Activated CD4-positive, alpha-beta T cell treated with anti-CD3 and anti-CD28 coated beads, Interleukin-2, Interleukin-6, amounts not matched to agents 100 ng/mL and 50 ng/mL, durations not matched to agents 16 hours and 8 hours (primary cell): ENCODE measurements at places on chromosomes 4 and X.

GRCh38 chr4:89661173-89661899 is 175.6 kb downstream of the SNCA start:
- no peak for DNase-seq

GRCh38 chr4:13599159-13599558 is 28.4 kb downstream of the BOD1L1 start:
- no peak for DNase-seq

DNA sequence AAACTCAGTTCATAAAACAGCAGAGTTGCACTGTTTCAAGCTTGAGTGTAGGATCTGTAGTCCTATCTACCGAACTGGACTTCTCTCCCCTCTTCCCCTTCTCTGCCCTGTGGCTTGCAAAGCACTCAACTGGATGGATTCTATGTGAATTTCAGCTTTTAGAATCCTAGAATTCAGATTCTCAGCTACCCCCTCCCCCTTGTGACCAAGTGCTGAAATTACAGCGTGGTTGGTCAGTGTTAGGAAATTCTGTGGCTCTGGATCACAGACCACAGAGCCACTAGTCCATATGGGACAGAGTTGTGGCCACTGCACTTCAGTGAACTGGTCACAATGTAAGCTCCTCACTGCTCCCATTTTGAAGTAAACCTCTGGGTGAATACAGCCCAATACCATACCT is 64.6 kb upstream of the TRPC5 start:
- peak; percentile 2 for DNase-seq

DNA sequence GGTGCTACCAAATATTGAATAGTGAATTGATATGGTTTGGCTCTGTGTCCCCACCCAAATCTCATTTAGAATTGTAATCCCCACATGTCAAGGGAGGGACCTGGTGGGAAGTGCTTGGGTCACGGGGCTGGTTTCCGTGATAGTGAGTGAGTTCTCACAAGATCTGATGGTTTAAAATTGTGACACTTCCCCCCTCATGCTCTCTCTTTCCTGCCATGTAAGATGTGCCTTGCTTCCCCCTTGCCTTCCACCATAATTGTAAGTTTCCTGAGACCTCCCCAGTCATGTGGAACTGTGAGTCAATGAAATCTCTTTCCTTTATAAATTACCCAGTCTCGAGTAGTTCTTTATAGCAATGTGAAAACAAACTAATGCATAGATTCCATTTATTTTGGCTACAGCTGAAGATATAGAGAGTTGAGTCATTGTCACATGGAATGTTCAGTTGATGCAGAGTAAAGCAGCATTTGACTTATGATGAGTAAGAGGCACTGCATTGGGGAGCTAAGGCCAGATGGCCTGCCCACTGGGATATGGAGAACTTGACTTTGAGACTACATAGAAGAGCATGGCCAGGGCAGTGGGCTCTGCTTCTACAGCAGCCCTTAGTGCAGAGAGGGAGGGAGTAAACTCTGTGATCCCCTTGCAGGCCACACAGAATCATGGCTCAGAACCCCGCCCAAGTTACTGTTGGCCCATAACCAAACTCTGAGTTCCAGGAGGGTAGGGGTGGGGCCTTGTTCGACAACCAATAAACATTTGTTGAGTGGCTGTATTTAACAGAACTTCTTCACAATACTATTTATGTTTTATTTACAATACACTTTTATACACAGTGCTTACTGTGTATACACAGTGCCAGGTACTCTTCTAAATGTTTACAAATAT is 34.2 kb downstream of the RAI2 start:
- no peak for DNase-seq

GRCh38 chr4:184094532-184095159 is 123.0 kb downstream of the ENPP6 start:
- no peak for DNase-seq

DNA sequence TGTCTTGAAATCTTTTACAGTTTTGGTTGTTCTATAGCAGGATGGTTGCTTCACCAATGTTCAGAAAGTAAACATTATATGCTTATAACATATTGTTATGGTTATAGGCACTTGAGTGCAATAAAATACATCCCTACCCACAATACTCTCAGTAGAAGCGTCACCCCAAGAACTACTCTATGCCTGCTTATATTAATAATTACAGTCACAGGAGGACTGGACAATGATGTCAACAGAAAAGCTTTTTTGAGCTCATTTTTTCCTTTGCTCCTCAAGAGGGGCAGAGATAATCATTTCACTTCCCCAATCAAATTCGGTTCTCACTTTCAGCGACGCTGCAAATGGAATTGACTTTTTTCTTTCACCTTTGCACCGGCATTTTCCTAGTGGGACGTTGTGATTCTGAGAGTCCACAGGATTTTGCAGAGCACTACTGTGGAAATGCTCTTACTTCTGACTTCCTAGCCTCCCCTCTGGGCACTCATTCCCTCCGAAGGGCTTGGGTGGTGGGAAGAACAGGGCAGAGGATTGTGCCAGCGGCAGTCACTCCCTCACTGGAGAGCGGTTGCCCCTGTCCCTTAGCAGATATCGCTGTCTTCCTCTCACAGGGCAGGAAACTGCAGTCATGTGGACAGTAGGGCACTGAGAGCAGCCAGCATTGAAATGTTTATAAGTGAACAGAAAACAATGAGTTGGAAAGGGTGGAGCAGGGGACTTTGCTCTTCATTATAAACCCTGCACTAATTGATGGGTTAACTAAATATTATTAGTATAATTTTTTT is 24.9 kb upstream of the SGMS2 start:
- no peak for DNase-seq

DNA sequence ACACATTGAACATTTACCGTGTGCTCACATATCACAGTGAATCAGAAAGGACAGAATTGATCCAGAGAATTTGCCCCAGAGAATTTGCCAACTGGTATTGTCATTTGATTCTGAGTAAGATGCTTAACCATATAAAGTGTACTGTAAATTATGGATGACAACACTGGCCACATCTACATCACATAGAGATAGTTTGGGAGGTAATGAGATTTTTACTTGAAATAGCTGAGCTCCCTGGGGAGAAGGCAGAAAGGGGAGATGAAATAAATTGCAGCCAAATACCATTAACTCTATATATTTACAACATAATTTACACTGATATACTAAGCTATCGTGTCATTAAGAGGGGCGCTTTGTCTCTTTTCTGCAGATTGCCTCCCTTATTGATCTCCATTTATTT is 564.0 kb downstream of the KCNIP4 start:
- DNase-seq = no peak

GRCh38 chrX:147803948-147804347 is 107.8 kb upstream of the FMR1 start:
- DNase-seq = peak; percentile 32

- DNase-seq = no peak
Measured at GRCh38 chr4:74282926-74283325, 25.3 kb upstream of the EPGN start.

- DNase-seq = no peak
Measured at GRCh38 chrX:110723844-110724243, 71.8 kb downstream of the CHRDL1 start.

GRCh38 chr4:158033416-158034120 is 139.3 kb downstream of the GASK1B start:
- DNase-seq = no peak

- DNase-seq = no peak
Measured at GRCh38 chrX:119411959-119412358, 12.8 kb downstream of the SLC25A43 start.

- no peak for DNase-seq
Measured at GRCh38 chrX:152818356-152818755, 12.2 kb downstream of the CETN2 start.

GRCh38 chr4:142516686-142517526 is 329.2 kb downstream of the INPP4B start:
- no peak for DNase-seq

- no peak for DNase-seq
Measured at GRCh38 chr4:76803522-76803921, 94.4 kb downstream of the SOWAHB start.

DNA sequence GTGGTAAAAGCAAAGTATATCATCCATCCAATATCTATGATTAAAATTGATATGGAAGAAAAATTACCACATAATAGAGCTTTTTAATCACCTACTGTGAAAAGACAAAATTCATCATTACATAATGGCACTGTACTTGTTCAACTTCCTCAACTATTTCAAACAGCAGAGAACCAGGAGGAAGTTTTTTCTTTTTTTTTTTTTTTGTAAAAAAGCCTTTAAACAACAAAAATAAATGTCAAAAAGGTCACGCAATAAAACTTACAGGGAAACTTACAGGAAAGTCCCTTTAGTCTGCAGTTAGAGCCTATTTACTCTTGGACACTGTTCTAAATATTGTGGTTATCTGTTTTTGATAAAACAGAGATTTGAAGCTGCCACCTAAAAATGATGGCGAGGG is 4.8 kb downstream of the PDGFC start:
- DNase-seq = no peak

GRCh38 chrX:116490104-116490503 is 27.3 kb upstream of the CT83 start:
- DNase-seq = no peak

DNA sequence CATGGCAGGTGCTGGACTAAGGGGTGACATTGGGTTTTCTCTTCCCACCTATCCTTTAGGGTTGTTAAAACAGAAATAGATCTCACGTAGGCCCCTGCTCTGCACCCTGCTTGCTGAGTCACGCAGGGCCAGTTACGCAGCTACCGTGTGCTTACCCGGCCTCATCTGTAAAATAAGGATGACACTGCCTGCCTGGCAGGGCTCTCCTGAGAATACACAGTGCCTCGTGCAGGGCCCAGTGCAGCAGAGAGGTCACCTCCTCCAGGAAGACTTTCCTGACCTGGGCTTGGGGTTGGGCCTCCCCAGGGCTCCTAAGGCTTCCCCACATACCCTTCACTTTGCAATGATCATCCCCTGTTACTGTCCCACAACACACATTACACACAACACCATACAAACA is 33.6 kb upstream of the JAKMIP1 start:
- no peak for DNase-seq

- peak; percentile 39 for DNase-seq
Measured at GRCh38 chr4:112633477-112634235, 3.1 kb downstream of the ZGRF1 start.

DNA sequence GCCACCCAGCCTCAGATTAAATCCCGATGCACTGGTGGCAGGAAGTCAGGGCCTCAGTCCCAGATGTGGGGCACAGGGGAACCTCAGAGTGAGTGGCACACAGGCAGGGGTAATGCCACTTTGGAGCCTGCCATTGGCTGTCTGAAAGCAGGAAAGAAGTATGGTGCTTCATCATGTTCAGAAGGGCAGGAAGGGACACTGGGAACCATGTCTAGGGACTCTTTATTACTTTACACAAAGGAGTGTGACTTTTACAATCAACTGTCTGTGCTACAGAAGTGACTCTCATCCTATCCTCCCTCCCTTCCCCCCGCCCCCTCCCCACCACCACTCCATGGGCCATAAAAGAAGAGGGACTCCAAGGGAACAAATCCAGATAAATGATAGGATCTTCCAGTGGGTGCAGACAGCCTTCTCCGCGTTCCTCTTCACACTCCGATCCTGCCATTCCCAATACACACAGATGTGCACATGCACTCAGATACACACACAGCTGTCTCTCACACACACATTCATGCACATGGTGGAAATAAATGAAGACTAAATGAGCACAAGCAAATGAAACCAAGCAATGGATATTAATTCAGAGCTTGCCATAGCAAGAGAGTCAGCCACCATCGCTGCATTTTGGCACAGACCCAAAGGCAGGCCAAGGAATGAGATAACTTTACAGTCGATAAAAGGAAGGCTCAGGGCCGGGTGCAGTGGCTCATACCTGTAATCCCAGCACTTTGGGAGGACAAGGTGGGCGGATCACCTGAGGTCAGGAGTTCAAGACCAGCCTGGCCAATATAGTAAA is 2.5 kb upstream of the TMEM154 start:
- no peak for DNase-seq

DNA sequence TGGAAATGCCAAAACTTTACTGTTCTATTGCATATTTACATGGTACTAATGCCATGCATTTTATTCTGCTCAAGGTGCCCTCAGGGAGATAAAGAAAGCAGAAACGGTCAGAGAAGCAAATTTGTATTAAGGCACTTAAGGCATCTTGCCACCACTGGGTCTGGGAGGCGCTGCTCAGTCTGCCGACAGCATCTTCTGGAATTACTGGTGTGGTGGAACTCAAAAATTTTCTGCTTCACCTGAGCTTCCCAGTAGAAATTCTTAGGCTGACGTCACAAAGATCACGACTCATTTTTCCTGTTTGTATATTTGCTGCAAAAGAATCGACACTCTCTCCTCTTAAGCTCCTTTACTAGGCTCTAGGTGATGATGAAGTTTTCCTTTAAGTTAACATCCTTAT is 3.0 kb downstream of the RASSF6 start:
- DNase-seq = no peak

GRCh38 chrX:11287505-11287904 is 5.7 kb upstream of the AMELX start:
- no peak for DNase-seq

DNA sequence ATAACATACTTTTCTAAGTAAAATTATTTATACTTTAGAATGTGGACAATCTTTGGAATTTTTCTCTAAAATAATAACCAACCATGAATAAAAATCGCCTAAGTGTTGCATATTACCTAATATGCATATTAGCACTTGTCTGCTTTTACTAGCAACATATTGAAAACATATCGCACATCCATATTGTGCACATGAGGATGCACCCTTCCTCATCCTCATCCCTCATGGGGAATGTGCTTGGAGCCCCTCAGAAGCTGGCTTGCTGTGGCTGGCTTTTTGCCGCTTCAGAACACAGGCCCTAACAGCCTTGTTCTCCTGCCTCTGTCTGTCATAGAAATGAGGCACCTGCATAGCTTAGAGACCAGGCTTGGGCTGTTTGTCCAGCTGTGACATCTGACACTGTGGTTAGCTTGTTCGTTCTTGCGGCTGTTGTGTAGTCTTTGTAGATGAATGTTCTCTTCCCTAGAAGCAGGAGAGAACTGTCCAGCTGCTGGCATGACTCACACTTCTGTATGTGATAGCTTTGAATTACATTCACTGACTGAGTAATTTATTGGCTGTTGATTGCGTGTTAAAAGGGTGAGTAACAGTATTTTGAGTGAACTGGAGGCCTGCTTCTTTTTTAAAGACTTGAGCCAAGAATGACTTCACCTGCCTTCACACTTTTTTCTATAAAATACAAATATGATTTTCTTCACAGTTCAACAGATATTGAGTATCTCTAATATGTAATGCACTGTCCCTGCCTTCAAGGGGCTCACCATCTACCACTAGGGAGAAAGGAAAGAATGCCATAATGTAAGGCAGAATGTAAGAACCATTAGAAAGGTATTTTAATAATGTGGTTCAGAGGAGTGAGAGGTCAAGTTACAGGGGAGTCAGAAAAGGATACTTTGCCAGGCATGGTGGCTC is 81.9 kb downstream of the HMGB2 start:
- DNase-seq = peak; percentile 36

DNA sequence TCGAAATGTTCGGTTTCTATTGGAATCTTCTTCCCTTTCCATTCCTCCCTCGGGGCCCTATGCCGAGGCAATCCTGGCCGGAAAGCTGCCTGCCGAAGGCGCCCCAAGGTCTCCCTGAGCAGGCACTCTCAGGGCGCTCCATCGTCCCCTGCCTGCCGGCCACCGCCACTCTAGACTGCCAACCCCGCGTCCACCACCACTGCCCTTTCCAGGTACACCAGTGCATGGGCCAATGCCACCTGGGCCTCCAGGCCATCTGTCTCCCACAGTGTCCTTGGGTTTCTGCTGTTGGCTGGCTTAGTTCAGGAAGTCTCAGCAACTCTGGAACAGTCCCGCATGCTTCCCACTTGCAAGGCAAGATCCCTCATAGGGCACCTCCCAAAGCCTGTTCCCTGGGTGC is 14.6 kb downstream of the CTAG1A start:
- DNase-seq = no peak
